Activated CD4-positive, alpha-beta T cell treated with anti-CD3 and anti-CD28 coated beads for 24 hours (primary cell): ENCODE measurements at places on chromosomes 16 and 17.

DNA sequence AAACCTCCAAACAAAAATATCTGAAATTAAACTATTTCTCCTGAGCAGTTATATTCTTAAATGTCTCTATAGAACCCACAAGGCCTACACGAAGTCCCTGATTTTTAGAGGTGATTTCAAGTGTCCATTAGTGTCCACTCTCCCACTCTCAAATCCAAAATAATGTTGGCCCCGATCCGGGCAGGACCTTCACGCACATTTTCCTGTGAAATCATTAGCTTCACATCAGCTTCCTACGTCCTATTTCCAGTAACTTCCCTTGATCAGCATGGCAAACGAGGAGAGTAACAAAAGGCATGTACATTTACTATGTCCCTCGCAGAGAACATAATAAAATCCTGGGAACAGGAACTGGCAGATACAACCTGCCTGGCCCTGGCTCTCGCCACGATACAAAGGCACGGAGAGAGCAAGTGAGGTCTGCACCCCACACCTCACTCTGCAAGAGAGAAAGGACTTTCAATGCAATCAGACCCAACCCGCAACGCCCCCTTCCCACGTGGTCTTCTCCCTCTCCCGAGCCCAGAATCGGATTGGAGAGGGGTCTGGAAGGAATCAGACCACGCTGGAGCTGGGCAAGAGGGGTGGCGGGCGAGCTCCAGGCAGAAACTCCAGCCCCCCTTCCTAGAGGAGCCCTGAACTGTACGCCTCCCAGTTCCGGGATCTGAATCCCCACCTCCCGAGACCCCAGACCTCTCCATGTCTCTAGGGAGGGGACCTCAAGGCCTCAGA, 17.5 kb upstream of the C17orf78 start:
- peak; percentile 12 for DNase-seq

DNA sequence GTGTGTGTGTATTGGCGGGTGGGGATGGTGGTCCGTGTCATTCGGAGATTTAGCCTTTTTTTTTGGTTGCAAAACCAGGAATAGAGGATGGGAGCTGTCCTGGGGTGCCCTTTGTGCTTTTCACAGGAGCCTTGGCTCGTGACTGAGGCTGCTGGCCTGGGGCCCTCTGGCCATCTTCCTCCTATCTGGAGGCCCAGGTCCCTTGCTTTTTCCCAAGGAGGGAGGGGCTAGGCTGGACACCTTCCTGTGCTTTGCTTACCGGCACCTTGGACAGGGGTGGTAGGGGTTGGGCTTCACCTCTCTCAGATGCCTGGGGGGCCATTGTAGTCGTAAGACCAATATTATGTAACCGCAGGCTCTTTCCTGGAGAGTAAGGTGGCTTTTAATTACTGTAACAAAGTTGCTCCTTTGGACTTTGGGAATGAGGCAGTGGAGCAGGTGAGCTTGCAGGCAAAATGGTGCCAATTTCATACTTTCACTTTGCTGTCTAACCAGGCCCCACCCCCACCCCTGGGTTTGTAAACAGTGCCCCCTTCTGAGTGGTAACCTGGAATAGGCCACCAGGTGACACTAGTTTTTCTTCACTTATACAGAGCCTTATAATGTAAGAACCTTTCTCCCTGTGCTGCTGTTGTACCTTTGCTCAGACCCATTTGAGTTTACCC, 1.2 kb downstream of the DYNLL2 start:
- DNase-seq = peak; percentile 23

GRCh38 chr17:46910179-46910927, 12.6 kb upstream of the GOSR2 start:
- no peak for DNase-seq

- no peak for DNase-seq
These were observed 933 bp downstream of the CCR7 start for GRCh38 chr17:40564195-40564882.
